ENCODE measurements at places on chromosomes 7 and 10.

DNA sequence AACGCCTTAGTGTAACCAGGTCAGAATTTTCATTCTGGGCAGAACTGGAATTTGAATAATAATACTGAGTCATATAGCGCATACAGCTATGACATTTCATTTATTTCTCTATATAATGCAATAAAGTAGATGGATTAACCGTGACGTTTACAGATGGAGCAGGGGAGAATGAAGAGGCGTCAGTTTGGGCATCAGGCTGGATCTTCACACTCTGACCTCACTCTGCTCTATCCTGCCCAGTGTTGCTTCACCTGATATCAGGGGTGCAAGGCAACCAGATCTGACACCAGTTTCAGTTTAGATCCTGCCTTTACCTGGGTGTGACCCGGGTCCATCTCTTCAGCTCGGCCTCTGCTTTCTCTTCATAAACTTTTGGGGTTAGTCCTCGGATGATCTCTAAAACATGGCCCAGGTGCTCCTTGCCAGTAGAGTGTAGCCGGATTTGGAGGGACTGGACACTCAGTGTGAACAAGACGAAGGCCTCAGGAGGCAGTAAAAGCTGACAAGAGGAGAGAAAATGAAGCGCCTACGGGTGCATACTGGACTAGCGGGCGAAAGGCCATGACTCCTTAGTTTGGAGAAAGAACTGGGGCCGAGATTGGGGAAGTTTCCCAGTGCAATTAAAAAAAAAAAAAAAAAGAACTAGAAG, 1.4 kb upstream of the ZYX start:
- DNase-seq: no peak

- DNase-seq: no peak
Measured at GRCh38 chr7:155515318-155515717, 31.0 kb downstream of the CNPY1 start.

GRCh38 chr10:79943871-79944270, 5.0 kb downstream of the SFTPD start:
- no peak for DNase-seq

GRCh38 chr7:774161-775109, 47.4 kb upstream of the PRKAR1B start:
- DNase-seq: no peak

DNA sequence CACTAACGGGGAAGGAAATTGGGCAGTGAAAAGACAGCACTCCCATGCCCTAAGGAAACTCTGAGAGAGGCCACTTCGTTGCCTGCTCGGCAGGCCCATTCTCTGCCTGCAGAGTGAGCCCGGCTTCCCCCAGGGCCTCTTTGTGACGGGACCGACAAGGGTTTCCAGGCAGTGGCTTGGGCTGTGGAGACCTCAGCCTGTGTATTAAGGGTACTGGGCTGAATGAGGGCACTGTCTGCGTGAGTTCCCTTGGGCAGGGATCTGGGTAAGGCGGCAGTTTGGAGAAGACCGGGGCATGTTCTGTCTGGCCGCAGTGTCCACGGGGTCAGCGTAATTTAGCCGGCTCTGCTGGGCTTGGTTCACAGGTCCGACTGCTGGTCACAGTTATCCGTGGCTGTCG, 237.2 kb downstream of the MGMT start:
- no peak for DNase-seq

DNA sequence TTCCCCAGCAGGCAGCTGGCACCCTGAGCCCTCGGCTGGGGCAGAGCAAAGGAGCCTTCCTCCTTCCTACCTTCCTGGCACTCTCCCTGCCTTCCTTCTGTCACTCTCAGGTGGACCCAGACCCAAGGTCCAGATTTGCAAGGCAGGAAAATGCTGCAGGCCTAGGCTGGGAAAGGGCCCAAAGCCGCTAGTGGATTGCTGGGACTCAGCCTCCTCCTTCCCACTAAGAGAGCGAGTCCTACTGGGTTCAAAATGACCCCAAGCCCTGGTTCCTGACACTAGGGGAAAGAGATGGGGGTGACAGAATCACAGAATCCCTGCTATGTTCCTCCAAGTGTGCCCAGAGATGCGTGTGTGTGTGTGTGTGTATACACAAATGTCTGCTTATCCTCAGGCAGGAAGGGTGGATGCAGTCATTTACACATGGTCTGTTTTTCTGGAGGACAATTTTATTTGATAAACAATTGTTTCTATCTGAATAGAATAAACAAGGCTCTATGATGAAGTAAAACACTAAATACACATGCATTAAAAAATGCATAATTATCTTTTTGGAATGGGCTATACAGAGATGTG, 1.3 kb upstream of the PLAU start:
- no peak for DNase-seq

- no peak for DNase-seq
Measured at GRCh38 chr10:120431251-120431651, 25.8 kb upstream of the PLPP4 start.

GRCh38 chr7:158281441-158281840, 306.2 kb downstream of the PTPRN2 start:
- DNase-seq: no peak

- DNase-seq: no peak
Measured at GRCh38 chr10:30556189-30556588, 73.4 kb downstream of the LYZL2 start.

GRCh38 chr10:113169853-113170460, 219.9 kb downstream of the TCF7L2 start:
- DNase-seq: no peak

DNA sequence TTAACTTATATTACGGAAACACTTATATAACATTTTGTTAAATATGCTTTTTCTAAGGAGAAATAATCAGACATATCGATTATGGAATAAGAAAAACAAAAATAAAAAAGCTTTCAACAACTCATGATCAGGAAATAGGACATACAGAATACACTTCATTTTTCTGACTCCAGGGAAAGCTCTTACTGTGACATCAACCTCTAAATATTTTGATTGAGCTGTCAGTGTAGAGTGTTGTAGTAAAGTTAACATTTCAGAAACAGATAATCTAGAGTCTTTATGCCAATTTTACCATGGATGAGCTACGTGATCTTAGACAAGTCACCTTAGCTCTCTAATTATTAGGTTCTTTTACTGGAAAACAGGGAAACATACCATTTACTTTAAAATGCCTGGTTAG, 218.9 kb upstream of the SORCS1 start:
- no peak for DNase-seq

- no peak for DNase-seq
Measured at GRCh38 chr7:70474639-70475234, 657.2 kb upstream of the GALNT17 start.

GRCh38 chr10:48450233-48450740, 143.8 kb downstream of the MAPK8 start:
- DNase-seq: no peak

GRCh38 chr7:128080169-128080568, 48.9 kb upstream of the LRRC4 start:
- DNase-seq: no peak

DNA sequence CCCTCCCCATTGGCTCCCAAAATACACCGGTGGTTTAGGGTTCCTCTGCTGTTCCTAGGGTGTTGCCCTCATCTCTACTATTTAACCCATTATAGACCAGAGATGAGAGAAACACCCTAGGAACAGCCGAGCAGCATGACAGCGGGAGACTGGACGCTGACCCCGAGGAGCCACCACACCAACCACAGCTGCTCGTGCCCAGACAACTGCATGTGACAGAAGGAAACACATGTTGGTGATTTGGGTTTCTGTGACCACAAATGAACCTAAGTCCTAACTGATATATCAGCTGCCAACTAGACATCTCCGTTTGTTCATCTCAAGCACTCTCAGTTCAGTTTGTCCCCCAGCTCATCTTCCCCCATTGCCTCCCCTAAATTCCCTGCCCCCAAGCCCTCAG, 13.4 kb downstream of the CFAP43 start:
- no peak for DNase-seq

DNA sequence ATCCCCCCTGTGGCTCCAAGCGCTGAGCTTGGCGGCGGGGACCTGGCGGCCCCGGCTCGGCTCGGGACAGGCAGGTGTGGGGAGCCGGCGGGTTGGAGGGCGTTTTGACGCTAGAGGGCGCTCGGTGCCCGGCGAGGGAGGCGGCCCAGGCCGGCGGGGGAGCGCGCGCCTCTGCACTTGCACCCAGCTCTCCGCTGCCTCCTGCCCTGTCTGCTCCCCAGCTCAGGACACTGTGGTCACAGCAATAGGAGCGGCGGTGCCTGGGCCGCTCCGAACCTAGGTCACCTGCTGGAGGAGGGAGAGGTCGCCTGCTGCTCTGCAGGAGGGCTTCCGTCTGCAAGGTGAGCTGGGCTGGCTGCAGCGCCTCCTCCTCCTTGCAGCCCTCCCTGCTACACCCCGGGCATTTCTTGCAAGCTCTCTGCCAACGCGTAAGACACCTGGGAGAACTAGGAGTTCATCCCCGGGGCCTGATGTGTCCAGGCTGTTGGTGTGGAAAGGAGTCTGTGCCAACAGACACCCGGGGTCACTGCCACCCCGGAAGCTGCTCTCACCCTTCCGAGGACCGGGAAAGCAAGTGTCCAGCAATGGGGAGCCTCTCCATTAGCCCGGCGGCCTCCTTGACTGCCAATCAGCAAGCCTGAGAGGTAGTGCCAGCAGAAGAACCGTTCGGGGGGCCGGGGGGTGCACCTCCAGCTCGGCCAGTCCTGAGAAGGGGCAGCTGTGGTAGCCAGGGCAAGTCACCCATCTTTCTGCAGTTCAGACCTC, 620.4 kb downstream of the GALNT17 start:
- DNase-seq: no peak

DNA sequence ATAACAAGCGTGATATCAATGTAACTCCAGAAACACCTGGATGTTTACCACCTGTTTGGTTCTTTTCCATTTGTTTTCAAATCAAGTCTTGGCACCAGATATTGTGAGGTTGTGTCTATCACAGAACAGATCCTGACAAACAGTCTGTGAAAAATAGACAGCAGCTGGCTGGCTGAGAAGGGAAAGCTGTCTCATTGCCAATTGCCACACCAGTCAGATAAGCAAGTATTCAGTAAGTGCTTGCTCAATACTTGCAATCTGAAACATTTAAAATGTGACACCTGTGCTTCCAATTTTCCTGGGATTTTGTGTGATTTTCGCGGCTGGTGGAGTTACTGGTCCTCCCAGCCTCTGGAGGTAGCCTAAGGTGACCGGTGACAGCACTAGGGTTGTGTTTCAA, 147.9 kb upstream of the MYO3A start:
- DNase-seq: no peak

GRCh38 chr10:16788125-16788524, 29.1 kb downstream of the RSU1 start:
- DNase-seq: no peak

DNA sequence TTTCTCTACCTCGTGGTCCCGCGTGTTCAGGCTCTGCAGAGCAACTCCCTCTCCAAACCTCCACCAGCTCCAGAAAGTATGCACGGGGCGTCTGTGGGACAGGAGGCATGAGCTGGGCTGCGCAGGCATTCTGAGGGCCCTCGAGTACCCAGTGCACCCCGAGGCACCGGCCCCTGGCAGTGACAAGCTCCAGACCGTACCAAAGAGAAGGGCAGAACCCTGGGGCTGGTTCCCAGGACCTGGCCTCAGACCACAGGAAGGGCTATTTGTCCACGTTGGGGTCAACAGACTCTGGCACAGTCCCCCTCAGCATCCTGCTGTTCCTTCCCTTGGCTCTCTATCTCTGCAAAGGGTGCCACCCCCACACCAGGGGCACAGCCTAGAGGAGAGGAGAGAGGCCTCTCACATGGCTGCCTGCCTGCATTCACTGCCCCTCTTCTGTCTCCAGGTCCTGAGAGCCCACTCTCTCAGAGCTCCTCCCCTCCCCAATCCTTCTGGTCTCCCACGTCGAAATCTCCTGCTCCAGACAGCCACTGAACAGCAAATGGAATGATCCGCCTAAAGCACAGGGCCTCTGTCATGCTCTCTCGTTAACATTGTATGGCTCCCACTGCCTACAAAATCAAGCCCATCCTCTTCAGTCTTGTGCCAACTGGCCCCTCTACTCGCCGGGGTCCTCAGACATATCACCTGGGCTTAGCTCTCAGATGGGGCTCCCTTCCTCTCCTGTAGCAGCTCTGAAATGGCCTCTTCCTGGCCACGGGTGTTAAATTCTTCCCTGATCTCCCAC, 96.3 kb downstream of the OAT start:
- no peak for DNase-seq

GRCh38 chr7:149604521-149604920, 106.9 kb upstream of the ZNF746 start:
- no peak for DNase-seq

- no peak for DNase-seq
Measured at GRCh38 chr10:85927952-85928665, 438.5 kb downstream of the GRID1 start.

- peak; percentile 81 for DNase-seq
Measured at GRCh38 chr7:12715372-12716133, 28.1 kb downstream of the ARL4A start.

GRCh38 chr7:5610500-5611186, 170.8 kb downstream of the RNF216 start:
- DNase-seq: no peak

GRCh38 chr10:78937800-78938694, 130.7 kb upstream of the ZMIZ1 start:
- DNase-seq: no peak

DNA sequence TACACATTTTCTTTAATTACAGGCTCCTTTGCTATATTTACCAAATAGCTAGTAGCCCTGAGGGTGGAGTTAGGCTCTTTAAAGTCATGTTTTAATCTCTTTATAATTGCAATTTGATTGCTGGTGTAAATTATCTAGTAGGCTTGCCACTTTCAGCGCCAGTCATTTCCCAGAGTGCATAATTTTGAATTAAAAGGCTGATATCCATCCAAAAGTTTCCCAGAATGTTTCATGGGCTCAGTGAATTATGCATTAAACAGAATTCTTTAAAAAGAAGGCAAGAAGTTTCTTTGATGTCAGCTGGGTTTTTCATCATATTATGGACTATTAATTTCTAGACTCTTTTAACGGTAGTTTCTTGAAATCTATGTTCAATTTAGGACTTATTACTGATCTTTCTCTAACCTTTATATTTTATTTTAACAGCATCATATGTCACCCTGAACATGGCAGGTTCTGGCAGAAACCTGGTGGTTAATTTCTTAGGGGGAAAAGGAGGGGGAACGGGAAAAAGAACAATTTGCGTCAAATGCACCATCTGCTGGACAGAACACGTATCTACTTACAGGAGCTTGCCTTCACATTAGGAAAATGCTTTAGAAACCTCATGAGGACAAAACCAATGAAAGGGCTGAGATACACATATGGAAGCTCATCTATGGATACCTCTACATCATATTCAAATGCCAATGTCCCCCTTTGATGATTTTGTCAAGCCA, 171.1 kb downstream of the GRM3 start:
- no peak for DNase-seq

- no peak for DNase-seq
Measured at GRCh38 chr10:115049960-115050359, 43.2 kb upstream of the ATRNL1 start.

DNA sequence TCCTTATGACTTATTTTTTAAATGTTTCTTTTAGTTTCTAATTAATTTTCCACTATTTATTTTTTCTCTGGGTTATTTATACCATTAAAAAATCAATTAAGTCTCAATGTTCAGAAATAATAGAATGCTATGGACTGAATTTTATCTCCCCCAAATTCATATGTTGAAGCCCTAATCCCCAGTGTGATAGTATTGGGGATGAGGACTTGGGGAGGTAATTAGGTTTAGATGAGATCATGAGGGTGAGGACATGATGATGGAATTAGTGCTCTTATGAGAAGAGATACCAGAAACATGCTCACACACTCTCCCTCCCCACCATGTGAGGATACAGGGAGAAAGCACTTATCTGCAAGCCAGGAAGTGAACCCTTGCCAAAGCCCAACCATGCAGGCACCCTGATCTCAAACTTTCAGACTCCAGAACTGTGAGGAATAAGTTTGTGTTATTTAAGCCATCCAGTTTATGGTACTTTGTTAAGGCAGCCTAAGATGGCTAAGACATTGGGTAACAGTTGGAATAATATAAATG, 202.6 kb downstream of the MDFIC start:
- no peak for DNase-seq

Data from stromal cell of bone marrow (primary cell).